Esophagus squamous epithelium (tissue), 5 donors: ENCODE measurements at places on chromosomes 6 and 20.

DNA sequence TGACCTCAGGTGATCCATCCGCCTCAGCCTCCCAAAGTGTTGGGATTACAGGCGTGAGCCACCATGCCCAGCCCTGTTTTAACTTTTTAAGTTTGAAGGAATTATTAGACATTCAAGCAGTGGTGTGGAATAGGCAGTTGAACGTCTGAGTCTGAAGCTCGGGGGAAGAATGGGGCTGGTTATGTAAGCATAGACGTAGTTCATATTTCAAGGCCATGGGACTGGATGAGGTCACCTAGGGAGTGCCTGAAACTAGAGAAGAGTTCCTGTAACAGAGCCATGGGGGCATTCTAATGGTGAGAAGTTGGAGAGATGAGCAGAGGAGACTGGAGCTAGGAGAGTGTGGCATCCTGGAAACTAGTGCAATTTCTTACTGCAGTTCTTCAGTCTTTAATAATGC is 6.4 kb downstream of the CDKAL1 start:
- DNase-seq = no peak
- H3K4me3 ChIP-seq = no peak overlapping the region
- no peaks in the 10 kb centered on the region for H3K27me3 ChIP-seq
- H3K4me1 ChIP-seq = no peaks in the 10 kb centered on the region
- H3K36me3 ChIP-seq = no peaks in the 10 kb centered on the region

DNA sequence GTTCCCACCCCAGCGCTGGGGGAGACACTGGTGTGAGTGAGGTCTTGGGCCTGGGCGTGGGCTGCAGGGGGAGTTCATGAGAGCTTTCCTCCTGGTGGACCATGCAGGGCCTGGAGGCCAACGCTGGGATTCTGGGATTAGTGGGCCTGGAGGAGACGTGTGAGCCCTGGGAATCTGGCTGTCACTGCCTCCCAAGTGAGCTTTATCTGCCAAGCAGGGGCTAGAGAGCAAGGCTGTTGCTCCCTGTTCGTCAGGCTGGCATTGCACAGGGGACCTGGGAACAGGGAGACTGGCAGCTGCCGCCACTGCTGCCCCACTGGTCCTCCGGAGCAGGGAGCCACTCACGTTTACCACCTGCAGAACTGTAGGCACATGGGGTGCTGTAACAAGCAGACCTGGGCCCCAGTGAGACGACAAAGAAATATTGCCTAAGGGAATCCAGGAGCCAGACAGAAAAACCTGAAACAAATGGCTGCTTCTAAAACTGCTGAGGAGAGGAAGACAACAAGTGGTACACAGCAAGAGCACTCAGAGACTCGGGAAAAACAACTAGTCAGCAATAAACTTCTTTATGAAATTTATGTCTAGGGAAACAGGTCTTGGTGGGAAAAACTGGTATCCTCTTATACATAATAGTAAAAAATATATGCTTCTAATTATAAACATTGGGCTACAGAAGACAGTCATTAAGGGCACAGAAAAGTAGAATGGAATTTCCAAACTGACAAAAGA is 45.2 kb downstream of the PPP1R3G start:
- H3K27ac ChIP-seq = no peak overlapping the region
- H3K36me3 ChIP-seq = no peaks in the 10 kb centered on the region
- H3K4me1 ChIP-seq = no peaks in the 10 kb centered on the region
- H3K27me3 ChIP-seq = no peaks in the 10 kb centered on the region
- H3K4me3 ChIP-seq = no peak overlapping the region

DNA sequence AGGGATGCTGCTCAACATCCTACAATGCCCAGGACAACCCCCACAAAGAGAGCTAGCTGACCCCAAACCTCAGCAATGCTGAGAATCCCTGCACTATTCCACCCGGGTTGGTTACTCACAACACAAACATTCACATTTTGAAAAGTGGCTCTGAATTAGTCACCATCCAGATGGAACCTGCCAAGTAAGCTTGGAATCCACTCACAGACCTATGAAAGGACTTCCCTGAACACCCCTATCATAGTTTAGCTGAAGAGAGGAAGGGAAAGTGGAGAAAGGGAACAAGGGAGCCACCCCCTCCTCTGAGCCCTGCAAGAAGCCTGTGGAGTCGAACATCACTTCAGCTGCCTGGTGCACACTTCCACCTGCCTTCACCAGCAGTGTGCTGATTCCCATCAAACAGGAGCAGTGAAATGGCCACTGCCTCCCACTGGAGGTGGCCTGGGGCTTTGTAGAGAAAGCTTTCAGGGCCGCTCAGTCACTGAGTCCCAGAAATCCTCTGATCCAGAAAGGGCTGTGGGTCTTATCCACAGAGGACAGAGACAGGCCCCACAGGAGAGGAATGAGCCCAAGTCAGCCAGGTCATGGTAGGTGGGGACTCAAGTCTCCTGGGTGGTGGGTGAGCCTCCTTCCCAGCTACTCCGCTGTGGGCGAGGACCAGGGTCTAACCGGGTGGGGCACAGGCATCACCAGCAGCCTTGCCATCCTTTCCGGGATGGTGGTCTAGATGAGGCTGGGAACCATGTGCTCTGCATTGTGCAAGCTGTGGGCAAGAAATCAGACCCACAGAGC is 203.7 kb downstream of the SYNDIG1 start:
- no peak for DNase-seq
- no peak overlapping the region for H3K4me3 ChIP-seq
- no peak overlapping the region for H3K27ac ChIP-seq
- no peaks in the 10 kb centered on the region for H3K27me3 ChIP-seq

GRCh38 chr6:151402228-151402627 is 10.9 kb upstream of the ZBTB2 start:
- no peak overlapping the region for H3K4me3 ChIP-seq
- H3K36me3 ChIP-seq = peaks cover 6% of the 10 kb centered on the region
- no peak for DNase-seq
- no peak overlapping the region for H3K27ac ChIP-seq
- no peaks in the 10 kb centered on the region for H3K27me3 ChIP-seq

- H3K27ac ChIP-seq = no peak overlapping the region
- DNase-seq = no peak
- H3K4me3 ChIP-seq = no peak overlapping the region
- H3K36me3 ChIP-seq = no peaks in the 10 kb centered on the region
- H3K4me1 ChIP-seq = no peaks in the 10 kb centered on the region
Measured at GRCh38 chr6:127199470-127199869, 67.2 kb upstream of the RNF146 start.

- no peaks in the 10 kb centered on the region for H3K27me3 ChIP-seq
- H3K4me3 ChIP-seq = no peak overlapping the region
- peaks cover 45% of the 10 kb centered on the region for H3K36me3 ChIP-seq
- DNase-seq = no peak
Measured at GRCh38 chr20:45323731-45324130, 15.6 kb upstream of the MATN4 start.

GRCh38 chr6:143026696-143027449 is 33.8 kb upstream of the AIG1 start:
- H3K27me3 ChIP-seq = no peaks in the 10 kb centered on the region
- H3K27ac ChIP-seq = no peak overlapping the region
- H3K4me3 ChIP-seq = no peak overlapping the region

- H3K27me3 ChIP-seq = no peaks in the 10 kb centered on the region
- DNase-seq = no peak
- no peak overlapping the region for H3K27ac ChIP-seq
- H3K4me1 ChIP-seq = no peaks in the 10 kb centered on the region
Measured at GRCh38 chr20:11738852-11739251, 178.8 kb upstream of the BTBD3 start.

DNA sequence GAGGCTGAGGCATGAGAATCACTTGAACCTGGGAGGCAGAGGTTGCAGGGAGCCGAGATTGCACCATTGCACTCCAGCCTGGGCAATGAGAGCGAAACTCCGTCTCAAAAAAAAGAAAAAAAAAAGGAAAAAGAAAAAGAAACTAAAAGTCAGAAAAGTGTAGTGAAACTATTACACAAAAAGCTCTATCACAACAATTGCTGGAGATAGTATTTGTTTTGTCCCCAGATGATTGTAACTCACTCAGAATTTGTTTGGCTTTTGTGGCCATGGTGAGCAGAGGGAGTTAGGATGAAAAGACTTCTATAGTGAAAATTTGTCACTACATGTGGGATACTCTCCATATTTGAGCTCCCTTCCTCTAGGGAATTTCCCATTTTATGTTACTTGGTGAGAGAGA is 5.2 kb upstream of the GOPC start:
- H3K4me1 ChIP-seq = no peaks in the 10 kb centered on the region
- DNase-seq = no peak
- no peaks in the 10 kb centered on the region for H3K27me3 ChIP-seq
- H3K27ac ChIP-seq = no peak overlapping the region
- H3K4me3 ChIP-seq = no peak overlapping the region
